ENCODE measurements at places on chromosomes 11 and 22.

- no peak for DNase-seq
Measured at GRCh38 chr11:14809466-14809865, 82.6 kb downstream of the CYP2R1 start.

- no peak for DNase-seq
Measured at GRCh38 chr22:37412495-37413250, 14.6 kb downstream of the ELFN2 start.

DNA sequence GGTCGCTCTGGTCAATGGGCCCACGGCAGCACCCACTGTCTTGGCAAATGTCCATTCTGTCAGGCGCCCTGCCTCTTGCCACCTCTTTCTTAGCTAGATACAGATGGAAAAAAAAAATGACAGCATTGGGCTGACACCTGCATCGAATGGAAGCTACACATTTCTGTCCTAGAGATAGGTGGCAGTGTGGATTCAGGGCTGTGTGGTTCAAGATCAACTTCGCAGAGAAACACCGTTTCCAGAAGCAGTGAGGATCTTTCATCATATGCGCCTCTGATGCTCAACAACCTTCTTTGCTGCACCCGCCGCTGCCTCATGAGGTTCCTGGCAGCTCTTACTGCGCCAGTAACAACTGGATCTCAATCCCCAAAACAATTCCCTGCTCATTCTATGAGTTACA, 236.3 kb downstream of the KIRREL3 start:
- DNase-seq: no peak

DNA sequence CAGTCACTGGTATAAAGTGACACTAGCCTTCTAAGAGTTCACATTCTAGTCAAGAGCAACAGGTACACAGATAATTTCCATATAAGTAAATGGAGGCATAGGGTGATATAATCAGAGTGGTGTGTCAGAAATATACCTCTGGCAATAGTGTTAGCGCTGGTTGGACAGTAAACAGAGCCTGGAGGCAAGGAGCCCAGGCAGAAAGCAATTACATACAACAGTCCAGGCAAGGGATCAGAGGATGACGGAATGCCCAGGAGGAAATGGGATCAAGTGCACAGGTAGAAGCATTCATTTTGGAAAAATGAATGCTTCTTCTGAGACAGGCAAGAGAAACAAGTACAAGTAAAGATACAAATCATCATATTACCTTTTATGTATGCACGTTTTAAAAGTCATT, 36.2 kb upstream of the MMP13 start:
- DNase-seq: no peak

- DNase-seq: no peak
Measured at GRCh38 chr11:1471736-1472135, 14.8 kb downstream of the MOB2 start.
